NCI-H2081 treated with DMSO at 0.1 percent for 48 hours (cell line): ENCODE measurements at places on chromosomes 6 and 20.

DNA sequence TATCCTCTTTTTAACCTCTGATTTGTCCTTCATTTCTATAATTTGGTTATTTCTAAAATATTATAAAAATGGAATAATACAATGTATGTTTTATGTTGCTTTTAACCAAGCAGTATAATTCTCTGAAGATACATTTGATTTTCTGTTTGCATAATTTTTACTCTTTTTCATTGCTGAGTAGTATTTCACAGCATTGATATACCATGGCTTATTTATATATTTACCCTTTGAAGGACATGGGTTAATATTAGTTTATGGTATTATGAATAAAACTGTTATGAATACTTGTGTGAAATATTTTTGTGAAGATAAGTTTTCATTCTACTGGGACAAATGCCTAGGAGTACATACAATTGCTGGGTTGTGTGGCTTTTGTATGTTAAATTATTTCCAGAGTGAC, 748.6 kb downstream of the TENT5A start:
- no peak for DNase-seq

GRCh38 chr20:35134472-35134871, 12.7 kb downstream of the EDEM2 start:
- DNase-seq = no peak

DNA sequence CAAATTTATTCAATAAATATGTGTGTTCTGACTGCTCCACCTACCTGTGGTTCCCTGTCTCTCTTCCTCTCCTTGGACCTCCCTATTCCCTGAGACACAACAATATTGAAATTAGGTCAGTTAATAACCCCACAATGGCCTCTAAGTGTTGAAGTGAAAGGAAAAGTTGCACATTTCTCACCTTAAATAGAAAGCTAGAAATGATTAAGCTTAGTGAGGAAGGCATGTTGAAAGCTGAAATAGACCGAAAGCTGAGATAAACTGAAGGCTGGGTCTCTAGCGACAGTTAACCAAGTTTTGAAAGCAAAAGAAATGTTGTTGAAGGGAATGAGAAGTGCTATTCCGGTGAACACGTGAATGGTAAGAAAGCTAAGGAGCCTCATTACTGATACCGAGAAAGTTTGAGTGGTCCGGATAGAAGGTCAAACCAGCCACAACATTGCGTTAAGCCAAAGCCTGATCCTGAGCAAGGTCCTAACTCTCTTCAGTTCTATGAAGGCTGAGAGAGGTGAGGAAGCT, 34.1 kb downstream of the UST start:
- DNase-seq = no peak

GRCh38 chr6:144244688-144245087, 40.4 kb upstream of the UTRN start:
- DNase-seq = no peak

DNA sequence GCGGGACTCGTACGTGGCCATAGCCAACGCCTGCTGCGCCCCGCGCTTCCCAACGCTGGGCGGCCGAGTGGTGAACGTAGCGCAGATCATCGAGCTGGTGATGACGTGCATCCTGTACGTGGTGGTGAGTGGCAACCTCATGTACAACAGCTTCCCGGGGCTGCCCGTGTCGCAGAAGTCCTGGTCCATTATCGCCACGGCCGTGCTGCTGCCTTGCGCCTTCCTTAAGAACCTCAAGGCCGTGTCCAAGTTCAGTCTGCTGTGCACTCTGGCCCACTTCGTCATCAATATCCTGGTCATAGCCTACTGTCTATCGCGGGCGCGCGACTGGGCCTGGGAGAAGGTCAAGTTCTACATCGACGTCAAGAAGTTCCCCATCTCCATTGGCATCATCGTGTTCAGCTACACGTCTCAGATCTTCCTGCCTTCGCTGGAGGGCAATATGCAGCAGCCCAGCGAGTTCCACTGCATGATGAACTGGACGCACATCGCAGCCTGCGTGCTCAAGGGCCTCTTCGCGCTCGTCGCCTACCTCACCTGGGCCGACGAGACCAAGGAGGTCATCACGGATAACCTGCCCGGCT, 3.4 kb downstream of the SLC32A1 start:
- DNase-seq = no peak

- no peak for DNase-seq
These were observed 183.2 kb upstream of the KCNG1 start for GRCh38 chr20:51206032-51206662.
